Ovary (tissue), 10 donors: ENCODE measurements at places on chromosomes 5 and 9. TPM values are rescaled to one million over a fixed set of nuclear protein-coding genes. Genes with fewer than 3 reads are reported as not detected.

NUTM2F gene
- not detected for total RNA-seq

ANKRD20A1 gene
- 1.7 TPM for total RNA-seq

SLC25A48 gene
- not detected for total RNA-seq

PCDHGC4 gene
- 3.6 TPM for total RNA-seq

WWC1 gene
- 5.3 TPM for total RNA-seq

GNPDA1 gene
- total RNA-seq: 20.3 TPM

KIF4B gene
- total RNA-seq: not detected

TRIM14 gene
- 12.2 TPM for total RNA-seq

TMEM215 gene
- 0.26 TPM for total RNA-seq

ATOSB gene
- total RNA-seq: 9.5 TPM

DMRT3 gene
- total RNA-seq: not detected

ARL10 gene
- total RNA-seq: 4.0 TPM

DNA sequence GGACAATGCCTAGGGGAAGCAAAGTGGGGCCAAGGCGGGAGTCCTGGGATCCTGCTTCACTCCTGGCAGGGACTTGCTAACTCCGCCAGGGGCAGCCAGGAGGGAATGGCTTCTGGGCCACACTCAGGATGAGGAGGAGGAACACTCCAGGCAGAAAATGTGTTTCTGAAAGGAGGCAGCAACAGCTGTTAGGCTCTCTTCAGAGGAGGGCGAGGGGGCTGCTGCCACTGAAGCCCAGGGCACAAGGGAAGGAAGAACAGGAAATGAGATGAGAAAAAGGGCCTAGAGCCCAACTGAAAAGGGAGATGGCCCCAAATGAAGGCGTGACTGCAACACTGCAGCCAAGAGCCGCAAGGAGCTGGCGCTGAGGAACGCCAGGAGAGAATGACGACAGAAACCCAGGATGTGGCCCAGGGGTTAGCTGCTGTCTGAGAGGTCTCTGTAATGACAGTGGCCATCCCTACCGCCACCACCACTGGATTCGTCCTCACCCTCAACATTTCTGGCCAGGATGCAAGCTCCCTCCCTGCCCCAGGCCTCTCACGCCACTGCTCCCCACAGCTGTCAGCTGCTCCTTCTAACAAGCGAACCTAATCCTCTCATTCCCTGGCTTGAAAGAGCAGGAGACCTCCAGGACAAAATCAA, 15.8 kb downstream of the PSMB7 start:
- no peak overlapping the region for H3K27ac ChIP-seq
- no peaks in the 10 kb centered on the region for H3K27me3 ChIP-seq
- H3K4me1 ChIP-seq: peaks cover 4% of the 10 kb centered on the region
- no peaks in the 10 kb centered on the region for H3K36me3 ChIP-seq
- no peak overlapping the region for H3K4me3 ChIP-seq

- H3K27me3 ChIP-seq: no peaks in the 10 kb centered on the region
- H3K4me1 ChIP-seq: peaks cover 3% of the 10 kb centered on the region
- H3K4me3 ChIP-seq: no peak overlapping the region
- peak; percentile 25 for DNase-seq
These were observed 94.4 kb upstream of the ITGA1 start for GRCh38 chr5:52693280-52693679.

DNA sequence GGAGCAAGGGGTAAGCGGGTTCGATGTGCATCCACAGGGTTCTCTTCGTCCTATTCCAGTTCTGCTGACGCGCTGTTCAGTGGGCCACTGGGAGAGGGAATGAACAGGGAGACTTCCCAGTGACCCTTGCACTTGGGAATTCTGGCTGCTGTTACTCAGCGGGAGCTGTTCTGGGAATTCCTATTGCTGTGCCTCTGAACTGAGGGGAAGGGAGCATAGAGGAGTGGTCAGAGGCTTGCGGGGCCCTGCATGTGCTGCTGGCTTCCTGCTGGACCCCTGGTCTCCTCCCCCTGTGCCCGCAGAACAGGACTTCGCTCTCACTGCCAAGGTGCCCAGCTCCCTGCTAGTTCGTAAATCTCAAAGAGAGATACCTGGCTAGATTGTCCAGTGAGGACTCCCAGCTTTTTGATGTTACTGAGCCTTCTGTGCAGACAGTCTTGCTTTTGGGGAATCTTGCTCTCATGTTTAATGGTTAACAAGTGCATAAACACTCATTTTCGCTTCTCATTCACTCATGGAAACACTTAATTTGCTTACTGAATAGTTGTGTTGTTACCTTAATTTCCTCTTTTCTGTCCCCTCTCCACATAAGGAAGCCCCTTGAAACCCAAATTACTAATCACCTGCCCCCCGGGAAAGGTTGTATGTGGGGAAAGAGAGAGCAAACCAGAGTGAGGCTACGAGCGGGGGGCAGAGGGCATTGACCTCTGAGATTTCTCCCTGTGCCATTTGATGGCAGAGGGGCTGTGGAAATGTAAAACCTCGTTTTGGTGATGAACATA, 5.9 kb downstream of the TRIO start:
- peaks cover 28% of the 10 kb centered on the region for H3K4me1 ChIP-seq
- no peaks in the 10 kb centered on the region for H3K27me3 ChIP-seq
- no peak overlapping the region for H3K27ac ChIP-seq
- DNase-seq: no peak
- H3K36me3 ChIP-seq: no peaks in the 10 kb centered on the region

- H3K4me1 ChIP-seq: no peaks in the 10 kb centered on the region
- DNase-seq: no peak
- no peak overlapping the region for H3K4me3 ChIP-seq
- no peak overlapping the region for H3K27ac ChIP-seq
These were observed 1251.4 kb upstream of the CDH6 start for GRCh38 chr5:29942089-29942488.

- no peak overlapping the region for H3K4me3 ChIP-seq
- H3K4me1 ChIP-seq: no peaks in the 10 kb centered on the region
- no peaks in the 10 kb centered on the region for H3K36me3 ChIP-seq
- no peaks in the 10 kb centered on the region for H3K27me3 ChIP-seq
- H3K27ac ChIP-seq: no peak overlapping the region
- peak; percentile 31 for DNase-seq
These were observed 403.9 kb downstream of the ZNF608 start for GRCh38 chr5:124342584-124342983.

GRCh38 chr5:138966236-138966985, 91.3 kb upstream of the LRRTM2 start:
- no peak overlapping the region for H3K27ac ChIP-seq
- H3K36me3 ChIP-seq: no peaks in the 10 kb centered on the region
- DNase-seq: no peak
- no peak overlapping the region for H3K4me3 ChIP-seq
- H3K4me1 ChIP-seq: peaks cover 14% of the 10 kb centered on the region

GRCh38 chr5:168648016-168648415, 68.8 kb upstream of the PANK3 start:
- DNase-seq: no peak
- H3K27ac ChIP-seq: no peak overlapping the region
- no peaks in the 10 kb centered on the region for H3K27me3 ChIP-seq
- H3K4me3 ChIP-seq: no peak overlapping the region
- no peaks in the 10 kb centered on the region for H3K36me3 ChIP-seq

DNA sequence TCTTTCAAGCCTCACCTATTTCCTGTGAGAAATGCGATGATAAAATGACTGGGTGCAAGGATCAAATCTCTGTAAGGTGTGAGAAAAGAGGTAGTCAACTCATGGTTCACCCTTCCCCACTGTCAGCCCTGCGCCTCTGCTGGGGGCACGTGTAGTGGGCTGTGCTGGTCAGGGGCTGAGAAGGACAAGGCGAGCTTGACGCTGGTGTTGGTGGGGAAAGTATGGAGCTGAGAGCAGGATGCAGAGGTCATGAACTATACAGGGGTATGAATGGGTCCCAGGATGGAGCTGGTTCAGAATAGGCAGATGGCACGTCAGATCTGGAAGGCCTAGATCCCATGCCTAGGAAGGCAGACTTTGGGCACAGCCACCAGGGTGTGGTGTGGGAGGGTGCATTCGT, 20.6 kb downstream of the PITX1 start:
- no peaks in the 10 kb centered on the region for H3K27me3 ChIP-seq
- H3K27ac ChIP-seq: no peak overlapping the region
- no peak overlapping the region for H3K4me3 ChIP-seq
- no peaks in the 10 kb centered on the region for H3K4me1 ChIP-seq
- H3K36me3 ChIP-seq: no peaks in the 10 kb centered on the region

GRCh38 chr5:160293901-160294561, 18.3 kb downstream of the CCNJL start:
- H3K27ac ChIP-seq: no peak overlapping the region
- no peak overlapping the region for H3K4me3 ChIP-seq
- H3K36me3 ChIP-seq: no peaks in the 10 kb centered on the region
- peaks cover 1% of the 10 kb centered on the region for H3K4me1 ChIP-seq
- DNase-seq: no peak

DNA sequence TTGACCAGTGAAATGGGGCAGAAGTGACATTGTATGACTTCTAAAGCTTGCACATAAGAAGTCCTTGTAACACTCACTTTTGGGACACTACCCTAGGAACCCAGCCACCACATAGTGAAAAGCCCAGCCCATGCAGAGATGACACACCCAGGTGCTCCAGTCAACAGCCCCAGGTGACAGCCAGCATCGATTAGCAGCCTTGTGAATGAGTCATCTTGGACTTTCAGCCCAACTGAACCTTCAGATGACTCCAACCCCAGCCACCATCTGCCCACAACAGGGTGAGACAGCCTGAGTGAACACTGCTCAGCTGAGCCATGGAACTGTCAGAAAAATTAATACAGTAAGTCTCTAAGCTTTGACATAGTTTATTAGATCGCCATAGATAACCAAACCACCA, 458.6 kb downstream of the ZSWIM6 start:
- DNase-seq: no peak
- no peak overlapping the region for H3K4me3 ChIP-seq
- no peaks in the 10 kb centered on the region for H3K36me3 ChIP-seq
- H3K27me3 ChIP-seq: no peaks in the 10 kb centered on the region
- no peaks in the 10 kb centered on the region for H3K4me1 ChIP-seq

- no peaks in the 10 kb centered on the region for H3K4me1 ChIP-seq
- H3K27me3 ChIP-seq: no peaks in the 10 kb centered on the region
- no peaks in the 10 kb centered on the region for H3K36me3 ChIP-seq
- DNase-seq: no peak
- no peak overlapping the region for H3K27ac ChIP-seq
These were observed 32.5 kb upstream of the RAB14 start for GRCh38 chr9:121233906-121234831.

- no peaks in the 10 kb centered on the region for H3K27me3 ChIP-seq
- H3K4me3 ChIP-seq: no peak overlapping the region
- H3K4me1 ChIP-seq: no peaks in the 10 kb centered on the region
- no peaks in the 10 kb centered on the region for H3K36me3 ChIP-seq
- DNase-seq: no peak
These were observed 24.4 kb upstream of the VDAC1 start for GRCh38 chr5:134029156-134029555.

DNA sequence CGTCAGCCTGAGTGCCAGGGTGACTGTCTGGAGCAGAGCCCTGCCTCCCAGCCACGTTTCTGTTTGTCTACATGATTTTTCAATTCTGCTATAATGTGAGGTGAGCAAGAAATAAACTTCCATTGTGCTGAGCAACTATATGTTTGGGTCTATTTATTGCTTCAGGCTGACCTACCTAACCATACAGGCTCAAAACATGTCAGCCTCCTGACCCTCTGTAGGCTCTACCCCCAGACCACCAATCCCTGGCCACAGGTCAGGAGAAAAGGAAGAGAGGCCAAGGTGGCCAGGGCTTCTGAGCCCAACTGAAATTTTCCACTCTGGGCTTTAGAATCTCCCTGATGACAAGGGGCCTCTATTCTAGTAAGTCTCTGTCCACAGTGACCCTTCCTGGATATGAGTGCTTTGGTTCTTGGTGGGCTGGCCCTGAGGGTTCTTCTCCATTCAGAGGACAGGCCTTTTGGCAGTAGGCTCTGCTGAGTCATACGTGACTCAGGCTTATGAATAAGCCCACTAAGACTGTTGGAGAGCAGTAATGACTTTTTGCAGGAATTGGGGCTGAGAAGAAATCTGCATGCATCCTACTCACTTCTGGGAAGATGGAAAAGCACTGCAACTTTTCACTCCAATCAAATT, 117.2 kb upstream of the TBCA start:
- no peaks in the 10 kb centered on the region for H3K27me3 ChIP-seq
- H3K27ac ChIP-seq: no peak overlapping the region
- no peak overlapping the region for H3K4me3 ChIP-seq
- H3K36me3 ChIP-seq: no peaks in the 10 kb centered on the region
- DNase-seq: no peak
- no peaks in the 10 kb centered on the region for H3K4me1 ChIP-seq

- H3K4me1 ChIP-seq: no peaks in the 10 kb centered on the region
- no peak overlapping the region for H3K4me3 ChIP-seq
- H3K27me3 ChIP-seq: no peaks in the 10 kb centered on the region
- H3K36me3 ChIP-seq: no peaks in the 10 kb centered on the region
- no peak overlapping the region for H3K27ac ChIP-seq
These were observed 92.4 kb upstream of the CPLX2 start for GRCh38 chr5:175778951-175779503.

DNA sequence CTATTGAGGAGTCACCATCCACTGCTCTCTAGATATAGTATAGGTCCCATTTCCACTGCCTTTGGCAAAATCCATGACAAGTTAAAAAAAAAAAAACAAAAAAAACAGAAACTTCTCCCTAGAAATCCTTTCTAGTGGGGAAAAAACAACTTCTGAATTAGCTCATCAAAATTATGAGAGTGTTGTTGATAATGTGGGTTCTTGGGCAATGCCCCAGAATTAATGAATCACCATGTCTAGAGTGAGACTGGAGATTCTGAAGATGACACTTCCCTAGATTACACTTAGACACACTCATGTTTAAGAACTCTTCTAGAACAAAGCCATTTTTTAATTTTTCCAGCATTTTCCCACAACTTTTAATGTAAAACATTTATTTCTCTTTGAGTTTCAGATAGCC, 728.0 kb upstream of the C9orf72 start:
- H3K27me3 ChIP-seq: no peaks in the 10 kb centered on the region
- H3K4me3 ChIP-seq: no peak overlapping the region
- H3K36me3 ChIP-seq: no peaks in the 10 kb centered on the region
- H3K27ac ChIP-seq: no peak overlapping the region
- no peak for DNase-seq

- no peak for DNase-seq
- no peak overlapping the region for H3K27ac ChIP-seq
- no peak overlapping the region for H3K4me3 ChIP-seq
- H3K27me3 ChIP-seq: no peaks in the 10 kb centered on the region
- H3K4me1 ChIP-seq: peaks cover 2% of the 10 kb centered on the region
These were observed 4.9 kb upstream of the OXCT1 start for GRCh38 chr5:41875121-41875520.

GRCh38 chr5:33650911-33651310, 210.1 kb downstream of the TARS1 start:
- DNase-seq: no peak
- H3K36me3 ChIP-seq: no peaks in the 10 kb centered on the region
- H3K4me1 ChIP-seq: no peaks in the 10 kb centered on the region

GRCh38 chr5:140575309-140575708, 10.7 kb downstream of the SLC35A4 start:
- H3K4me3 ChIP-seq: no peak overlapping the region
- H3K4me1 ChIP-seq: peaks cover 11% of the 10 kb centered on the region
- no peaks in the 10 kb centered on the region for H3K27me3 ChIP-seq

GRCh38 chr5:23930985-23931384, 423.6 kb downstream of the PRDM9 start:
- no peaks in the 10 kb centered on the region for H3K36me3 ChIP-seq
- H3K4me1 ChIP-seq: no peaks in the 10 kb centered on the region
- H3K27me3 ChIP-seq: no peaks in the 10 kb centered on the region
- no peak for DNase-seq
- no peak overlapping the region for H3K27ac ChIP-seq
